Naive thymus-derived CD8-positive, alpha-beta T cell (primary cell): ENCODE measurements at places on chromosomes 16 and 17. TPM values are rescaled to one million over a fixed set of nuclear protein-coding genes. Genes with fewer than 3 reads are reported as not detected.

GRCh38 chr17:68288375-68288774 lies 2.6 kb downstream of the SLC16A6 start:
- H3K4me1 ChIP-seq: peaks cover 42% of the 10 kb centered on the region
- H3K36me3 ChIP-seq: no peaks in the 10 kb centered on the region
- peak overlapping the region; percentile 99 for H3K27ac ChIP-seq
- no peaks in the 10 kb centered on the region for H3K27me3 ChIP-seq
- DNase-seq: no peak
- H3K4me3 ChIP-seq: peak overlapping the region; percentile 97

- H3K4me1 ChIP-seq: peaks cover 61% of the 10 kb centered on the region
- no peaks in the 10 kb centered on the region for H3K27me3 ChIP-seq
- H3K36me3 ChIP-seq: peaks cover 19% of the 10 kb centered on the region
- peak; percentile 48 for DNase-seq
Measured at GRCh38 chr16:17469741-17470181, 999 bp downstream of the XYLT1 start.

BCAR1 gene
- not detected for total RNA-seq

MNT gene
- total RNA-seq: 67.4 TPM

DYNLRB2 gene
- 2.0 TPM for total RNA-seq

TBC1D3E gene
- total RNA-seq: not detected

DNA sequence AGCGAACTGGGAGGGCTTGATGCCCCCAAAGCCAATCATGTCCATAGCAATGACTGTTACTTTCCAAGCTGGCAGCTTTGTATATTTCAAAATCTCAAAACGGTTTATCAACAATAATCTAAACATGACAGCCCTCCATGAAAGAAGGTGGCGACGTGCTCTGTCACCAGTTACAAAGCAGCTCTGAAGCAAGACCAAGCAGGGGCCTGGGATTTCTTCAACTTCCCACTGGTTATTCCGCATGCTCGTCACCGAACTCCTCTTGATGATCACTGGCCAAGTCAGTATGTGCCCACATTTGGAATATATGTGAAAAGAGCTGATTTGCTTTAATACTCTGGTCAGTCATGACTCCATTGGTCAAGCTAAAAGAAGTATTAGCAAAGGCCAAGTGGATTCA lies 175.6 kb downstream of the VPS53 start:
- no peak overlapping the region for H3K4me3 ChIP-seq
- no peaks in the 10 kb centered on the region for H3K27me3 ChIP-seq
- DNase-seq: no peak
- H3K36me3 ChIP-seq: peaks cover 18% of the 10 kb centered on the region
- no peak overlapping the region for H3K27ac ChIP-seq

- no peak for DNase-seq
- no peaks in the 10 kb centered on the region for H3K27me3 ChIP-seq
- H3K4me1 ChIP-seq: peaks cover 7% of the 10 kb centered on the region
- peaks cover 54% of the 10 kb centered on the region for H3K36me3 ChIP-seq
Measured at GRCh38 chr16:31130899-31131298, 4.6 kb downstream of the PRSS8 start.

DNA sequence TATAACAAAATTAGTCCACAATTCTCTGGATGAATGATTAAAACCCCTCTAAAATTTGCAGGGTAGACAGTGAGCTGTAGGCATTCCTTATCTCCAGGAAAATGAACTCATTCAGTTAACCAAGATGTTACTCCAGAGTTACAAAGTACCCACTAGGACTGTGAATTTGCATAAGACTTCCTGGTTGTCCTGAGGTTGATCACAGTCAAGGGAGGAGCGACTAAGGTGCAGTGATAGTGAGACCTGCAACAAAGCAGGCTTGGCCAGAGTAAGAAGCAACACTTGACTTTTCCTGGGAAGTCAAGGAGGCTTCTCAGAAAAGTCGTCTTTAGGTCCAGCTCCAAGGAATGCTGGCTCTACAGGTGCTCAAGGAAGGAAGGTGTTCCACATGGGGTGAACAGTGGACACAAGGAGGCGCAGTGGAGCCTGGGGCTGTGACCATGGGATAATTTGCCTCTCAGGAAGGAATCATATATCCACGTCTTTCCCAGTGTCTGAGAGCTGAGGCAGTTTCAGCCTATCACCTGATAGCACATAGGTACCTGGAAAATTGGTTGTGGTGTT lies 821.1 kb upstream of the EEF2KMT start:
- H3K36me3 ChIP-seq: no peaks in the 10 kb centered on the region
- H3K27me3 ChIP-seq: peaks cover 1% of the 10 kb centered on the region
- no peak overlapping the region for H3K4me3 ChIP-seq
- H3K27ac ChIP-seq: no peak overlapping the region
- no peak for DNase-seq

GRCh38 chr17:22600644-22601298 lies 908.4 kb downstream of the KCNJ18 start:
- no peaks in the 10 kb centered on the region for H3K36me3 ChIP-seq
- H3K4me3 ChIP-seq: no peak overlapping the region
- no peak overlapping the region for H3K27ac ChIP-seq
- H3K4me1 ChIP-seq: no peaks in the 10 kb centered on the region
- no peaks in the 10 kb centered on the region for H3K27me3 ChIP-seq

ITGB3 gene
- total RNA-seq: not detected
